ENCODE measurements at places on chromosomes 3 and 15. TPM values are rescaled to one million over a fixed set of nuclear protein-coding genes. Genes with fewer than 3 reads are reported as not detected.

The ITIH3 gene
- total RNA-seq = not detected

The LTF gene
- not detected for total RNA-seq

The IL5RA gene
- total RNA-seq = not detected

The LRRC15 gene
- not detected for total RNA-seq

The ENTPD3 gene
- total RNA-seq = 2.4 TPM

The CYP1A2 gene
- not detected for total RNA-seq

Data from foreskin keratinocyte (primary cell).